ENCODE measurements at places on chromosomes 5 and 9. TPM values are rescaled to one million over a fixed set of nuclear protein-coding genes. Genes with fewer than 3 reads are reported as not detected.
A peak's percentile ranks its signal among the peaks of the same experiment; 100 is the strongest.

DNA sequence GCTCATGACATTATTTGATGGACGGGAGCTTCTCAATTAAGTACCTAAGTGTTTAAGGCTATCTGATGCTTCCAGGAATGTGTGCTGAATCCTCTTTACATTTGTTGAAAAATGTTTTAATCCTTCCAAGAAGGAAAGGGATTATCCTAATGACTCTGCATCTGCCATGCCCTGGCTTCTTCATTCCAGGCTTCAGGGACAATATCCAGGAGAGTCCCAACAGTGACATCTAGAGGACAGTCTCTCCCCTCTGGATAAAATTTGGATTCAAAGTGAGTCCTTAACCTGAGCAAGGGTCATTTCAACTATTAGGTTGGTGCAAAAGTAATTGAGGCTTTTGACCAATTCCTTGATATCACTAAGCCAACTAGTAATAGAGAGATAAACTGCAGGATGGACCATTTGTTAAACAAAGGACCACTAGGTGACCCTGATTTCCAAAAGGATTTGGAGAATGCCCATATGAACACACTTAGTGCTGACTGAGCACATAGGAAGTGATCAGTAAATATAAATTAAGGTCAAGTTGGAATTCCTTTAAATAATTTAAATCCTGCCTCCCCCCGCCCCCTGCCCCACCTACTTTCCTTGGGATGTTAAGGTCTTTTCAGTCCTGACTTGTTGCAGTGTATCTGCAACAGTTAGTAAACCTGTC, 19.1 kb downstream of the TNFSF8 start:
- no peak for DNase-seq

Gene EXOC3
- 54.5 TPM for total RNA-seq

DNA sequence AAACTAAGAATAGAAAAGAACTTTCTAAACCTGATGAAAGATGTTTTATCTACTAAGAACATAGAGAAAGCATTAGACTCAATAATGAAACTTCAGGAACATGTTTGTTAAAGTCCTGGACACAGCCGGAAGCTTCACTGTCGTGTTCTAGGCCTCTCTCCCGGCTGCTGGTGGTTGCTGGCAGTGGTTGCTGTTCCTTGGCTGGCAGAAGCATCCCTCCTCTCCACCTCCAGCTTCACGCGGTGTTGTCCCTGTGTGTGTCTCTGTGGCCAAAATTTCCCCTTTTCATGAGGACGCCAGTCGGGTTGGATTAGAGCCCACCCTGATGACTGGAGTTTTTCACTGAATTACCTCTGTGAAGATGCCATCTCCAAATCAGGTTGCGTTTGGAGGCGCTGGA, 6.5 kb upstream of the MED10 start:
- DNase-seq, result no peak

DNA sequence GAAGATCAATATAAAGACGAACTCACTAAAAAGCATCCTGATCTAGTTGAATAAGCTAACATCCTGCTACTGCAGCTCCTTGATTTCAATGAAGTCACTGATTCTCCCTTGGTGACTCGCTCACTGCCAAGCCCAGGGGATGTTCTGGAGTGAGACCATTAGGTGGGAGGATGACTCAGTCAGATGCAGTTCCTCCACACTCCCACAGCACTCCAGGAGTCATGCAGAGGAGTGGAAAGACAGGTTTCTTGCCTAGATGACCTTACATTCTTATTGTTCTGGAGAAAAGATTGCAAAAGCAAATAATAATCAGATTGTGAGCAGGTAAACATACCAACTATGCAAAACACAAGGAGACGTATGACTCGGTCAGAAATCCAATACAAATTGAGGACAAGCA, 15.3 kb downstream of the GCNT4 start:
- DNase-seq, result peak; percentile 55

Gene PLAC8L1
- total RNA-seq, result 0.36 TPM

DNA sequence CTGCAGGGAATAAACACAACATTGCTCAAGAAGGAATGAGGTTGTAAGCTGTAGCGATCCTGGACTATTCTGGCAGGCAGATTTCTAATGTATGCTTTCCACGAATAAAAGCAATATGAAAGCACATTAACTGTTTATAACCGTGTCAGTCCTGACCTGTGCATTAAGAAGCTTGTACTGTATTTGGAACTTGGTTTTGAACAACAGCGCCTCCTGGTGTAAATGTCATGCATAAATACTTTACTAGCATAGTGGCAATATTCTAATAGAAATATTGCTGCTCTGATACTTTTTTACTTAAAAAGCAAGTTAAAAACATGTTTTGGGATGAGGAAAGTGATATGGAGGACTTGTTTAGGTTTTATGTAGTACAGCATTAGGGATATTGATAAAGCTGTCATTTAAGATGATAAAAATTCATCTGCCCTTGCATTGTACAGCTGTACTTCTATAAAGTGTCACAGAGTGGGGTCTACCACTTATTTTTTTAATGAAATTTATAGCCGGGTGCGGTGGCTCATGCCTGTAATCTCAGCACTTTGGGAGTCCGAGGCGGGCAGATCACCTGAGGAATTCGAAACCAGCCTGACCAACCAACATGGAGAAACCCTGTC, 70.7 kb upstream of the GNE start:
- DNase-seq, result peak; percentile 17

GRCh38 chr5:53874409-53874808, 314.0 kb downstream of the NDUFS4 start:
- DNase-seq, result no peak

GRCh38 chr5:128869970-128870369, 95.3 kb upstream of the SLC27A6 start:
- DNase-seq, result no peak

Gene STKLD1
- total RNA-seq, result 0.69 TPM

All from activated CD4-positive, alpha-beta memory T cell treated with anti-CD3 and anti-CD28 coated beads for 36 hours (primary cell).